Activated CD4-positive, alpha-beta T cell treated with anti-CD3 and anti-CD28 coated beads, Interleukin-2, amount 10 ng/mL, durations not matched to agents 24 days and 14 days (primary cell): ENCODE measurements at places on chromosomes 7 and 10. TPM values are rescaled to one million over a fixed set of nuclear protein-coding genes. Genes with fewer than 3 reads are reported as not detected.

Gene GNAT3
- total RNA-seq = not detected in 2 replicates

Gene PDCD11
- total RNA-seq = 103 and 105 TPM in 2 replicates

Gene VAX1
- total RNA-seq = not detected in 2 replicates

Gene HNRNPH3
- total RNA-seq = 200 and 206 TPM in 2 replicates

Gene WDFY4
- total RNA-seq = 0.05 TPM in 1 of 2 replicates, not detected in the other

GRCh38 chr7:111753968-111754367, 191.7 kb upstream of the IMMP2L start:
- H3K4me3 ChIP-seq = no peak overlapping the region
- H3K27me3 ChIP-seq = peaks cover 14% of the 10 kb centered on the region
- H3K36me3 ChIP-seq = no peaks in the 10 kb centered on the region
- H3K27ac ChIP-seq = no peak overlapping the region
- no peaks in the 10 kb centered on the region for H3K4me1 ChIP-seq
- no peak for DNase-seq

DNA sequence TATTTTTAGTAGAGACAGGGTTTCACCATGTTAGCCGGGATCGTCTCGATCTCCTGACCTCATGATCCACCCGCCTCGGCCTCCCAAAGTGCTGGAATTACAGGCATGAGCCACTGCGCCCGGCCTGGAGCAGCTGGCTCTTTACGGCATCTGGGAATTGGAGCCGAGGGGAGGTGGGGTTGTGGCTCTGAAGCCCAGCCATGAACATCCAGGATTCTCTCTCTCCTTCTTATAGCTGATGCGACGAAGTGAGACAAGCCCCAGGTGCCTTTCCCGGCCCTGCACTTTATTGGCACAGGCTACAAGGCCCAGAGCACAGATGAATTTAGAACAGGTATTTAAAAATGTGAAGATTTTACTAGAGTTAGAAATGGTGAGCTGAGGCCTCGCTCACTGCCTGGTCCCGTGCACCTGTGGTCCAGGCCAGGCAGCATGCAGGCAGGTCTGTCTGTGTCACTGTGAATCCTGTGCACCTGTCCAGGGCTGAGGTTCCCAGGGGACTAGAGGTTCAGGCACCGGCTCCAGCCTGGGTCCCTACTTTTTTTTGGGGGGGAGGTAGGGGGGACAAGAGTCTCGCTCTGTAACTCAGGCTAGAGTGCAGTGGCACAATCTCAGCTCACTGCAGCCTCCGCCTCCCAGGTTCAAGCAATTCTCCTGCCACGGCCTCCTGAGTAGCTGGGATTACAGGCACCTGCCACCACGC, 379.7 kb upstream of the FOXK1 start:
- no peaks in the 10 kb centered on the region for H3K27me3 ChIP-seq
- no peak overlapping the region for H3K4me3 ChIP-seq
- no peak overlapping the region for H3K27ac ChIP-seq
- no peaks in the 10 kb centered on the region for H3K4me1 ChIP-seq

- peak overlapping the region; percentile 38 for H3K27ac ChIP-seq
- DNase-seq = no peak
- H3K4me1 ChIP-seq = peaks cover 88% of the 10 kb centered on the region
- no peak overlapping the region for H3K4me3 ChIP-seq
Observed at GRCh38 chr10:104331208-104331838, 6.9 kb downstream of the ITPRIP start.

GRCh38 chr7:21256310-21256877, 171.5 kb upstream of the SP4 start:
- peaks cover 3% of the 10 kb centered on the region for H3K36me3 ChIP-seq
- DNase-seq = peak; percentile 73
- H3K4me1 ChIP-seq = peaks cover 8% of the 10 kb centered on the region

GRCh38 chr10:78250313-78251015, 216.8 kb downstream of the RPS24 start:
- H3K4me3 ChIP-seq = no peak overlapping the region
- peaks cover 22% of the 10 kb centered on the region for H3K4me1 ChIP-seq
- no peak for DNase-seq

DNA sequence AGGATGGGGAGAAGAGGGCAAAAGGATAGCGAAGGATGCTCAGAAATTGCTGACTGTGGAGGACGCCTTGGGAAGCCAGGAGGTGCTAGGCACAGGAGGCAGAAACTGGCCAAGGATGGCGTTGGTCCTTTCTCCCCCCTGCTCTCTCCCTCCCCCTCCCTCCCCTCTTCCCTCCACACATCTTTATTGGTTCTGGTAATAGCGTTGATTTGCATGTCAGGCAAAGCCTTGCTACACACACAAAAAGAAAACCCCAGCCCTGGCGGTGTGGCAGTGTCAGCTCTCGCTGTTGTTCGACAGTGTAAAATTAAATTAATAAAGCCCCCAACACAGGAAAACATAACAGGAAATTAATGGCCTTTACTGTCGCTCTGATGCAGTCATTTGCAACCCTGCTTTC, 47.2 kb downstream of the PAX2 start:
- H3K27ac ChIP-seq = no peak overlapping the region
- H3K4me3 ChIP-seq = no peak overlapping the region
- no peaks in the 10 kb centered on the region for H3K4me1 ChIP-seq
- DNase-seq = no peak
- H3K36me3 ChIP-seq = no peaks in the 10 kb centered on the region

DNA sequence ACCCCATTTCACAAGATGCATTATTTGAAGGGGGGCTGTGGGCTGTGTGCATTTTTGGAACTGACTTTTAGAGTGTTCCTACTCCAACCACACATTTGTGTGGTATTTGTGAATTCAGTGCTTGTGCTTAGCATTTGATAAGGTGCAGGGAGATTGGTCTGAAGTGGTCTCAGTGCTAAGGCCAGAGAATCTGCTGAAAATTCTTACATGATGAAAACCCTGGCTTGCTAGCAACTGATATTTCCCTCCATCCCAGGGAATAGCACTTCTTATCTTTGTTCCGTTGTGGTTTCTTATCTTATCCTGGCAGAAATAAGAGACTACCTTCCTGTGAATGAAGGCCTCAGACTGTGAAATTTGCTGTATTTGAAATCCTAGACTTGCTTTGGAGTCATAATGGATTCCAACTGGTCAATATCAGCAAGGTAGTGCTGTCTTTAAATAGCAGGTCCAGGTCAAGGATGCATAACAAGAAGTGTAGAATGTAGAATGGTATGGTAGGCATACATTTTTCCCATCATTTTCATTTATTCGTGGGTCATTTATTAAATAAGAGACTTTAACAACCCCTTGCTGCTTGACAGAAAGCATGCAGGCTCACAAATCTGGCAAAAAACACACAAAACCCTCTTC, 986.9 kb downstream of the REEP3 start:
- no peak overlapping the region for H3K4me3 ChIP-seq
- no peak overlapping the region for H3K27ac ChIP-seq
- no peak for DNase-seq
- H3K27me3 ChIP-seq = no peaks in the 10 kb centered on the region
- H3K36me3 ChIP-seq = no peaks in the 10 kb centered on the region
- H3K4me1 ChIP-seq = no peaks in the 10 kb centered on the region

GRCh38 chr7:131583430-131583829, 27.0 kb upstream of the PODXL start:
- no peaks in the 10 kb centered on the region for H3K4me1 ChIP-seq
- no peaks in the 10 kb centered on the region for H3K27me3 ChIP-seq
- H3K36me3 ChIP-seq = no peaks in the 10 kb centered on the region

DNA sequence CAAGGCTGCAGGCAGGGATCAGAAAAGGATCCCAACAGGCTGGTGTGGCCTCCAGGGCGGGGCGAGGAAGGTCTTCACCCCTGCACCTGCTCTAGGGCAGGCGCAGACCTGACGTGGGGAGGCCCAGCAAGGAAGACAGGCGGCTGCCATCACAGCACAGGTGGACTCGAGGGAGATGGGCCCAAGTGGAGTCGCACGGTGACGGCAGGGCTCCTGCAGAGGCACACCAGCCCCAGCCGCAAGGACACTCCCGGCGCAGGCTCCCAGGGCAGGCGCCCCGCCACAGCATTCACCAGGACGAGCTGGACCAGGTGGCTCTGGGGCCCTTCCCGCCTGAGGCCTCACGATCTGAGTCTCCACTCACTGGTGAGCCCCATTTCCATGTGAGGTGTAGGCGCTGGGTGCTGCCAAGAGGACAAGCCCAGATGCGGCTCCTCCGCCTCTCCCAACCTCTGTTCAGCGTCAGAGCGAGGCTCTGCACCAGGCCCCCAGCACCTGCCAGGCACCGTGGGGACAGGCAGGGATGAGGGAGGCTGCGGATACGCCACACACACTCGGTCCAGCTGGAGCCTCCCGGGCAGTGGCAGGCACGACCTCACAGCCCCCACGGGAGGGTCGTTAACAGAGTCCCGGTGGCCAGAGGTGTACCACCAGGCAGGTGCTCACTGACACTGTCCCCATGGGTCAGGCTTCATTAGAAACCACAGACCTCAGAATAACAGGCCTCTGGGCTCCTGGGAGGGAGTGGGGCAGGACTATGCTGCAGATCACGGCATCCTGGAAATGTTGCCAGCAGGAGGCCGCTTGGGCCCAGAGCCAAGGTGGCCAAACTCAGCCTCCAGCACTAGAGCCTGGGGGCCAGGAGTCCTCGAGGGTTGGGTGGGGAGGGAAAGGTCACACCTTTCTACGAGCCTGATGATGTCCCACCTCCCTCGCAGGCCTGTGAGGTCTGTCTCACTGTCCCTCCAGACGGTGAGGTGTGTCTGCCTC, 111.6 kb downstream of the MAD1L1 start:
- DNase-seq = no peak
- H3K4me1 ChIP-seq = peaks cover 14% of the 10 kb centered on the region
- no peak overlapping the region for H3K4me3 ChIP-seq
- H3K27me3 ChIP-seq = no peaks in the 10 kb centered on the region
- H3K36me3 ChIP-seq = peaks cover 2% of the 10 kb centered on the region
- no peak overlapping the region for H3K27ac ChIP-seq

- peaks cover 44% of the 10 kb centered on the region for H3K36me3 ChIP-seq
- H3K4me3 ChIP-seq = peak overlapping the region; percentile 49
- no peaks in the 10 kb centered on the region for H3K27me3 ChIP-seq
- H3K4me1 ChIP-seq = peaks cover 35% of the 10 kb centered on the region
- peak overlapping the region; percentile 99 for H3K27ac ChIP-seq
Observed at GRCh38 chr7:620056-620455, 100.4 kb upstream of the PDGFA start.

- H3K27me3 ChIP-seq = no peaks in the 10 kb centered on the region
- H3K27ac ChIP-seq = no peak overlapping the region
- no peak overlapping the region for H3K4me3 ChIP-seq
- no peak for DNase-seq
- peaks cover 2% of the 10 kb centered on the region for H3K4me1 ChIP-seq
Observed at GRCh38 chr7:44380189-44380830, 54.9 kb upstream of the CAMK2B start.

DNA sequence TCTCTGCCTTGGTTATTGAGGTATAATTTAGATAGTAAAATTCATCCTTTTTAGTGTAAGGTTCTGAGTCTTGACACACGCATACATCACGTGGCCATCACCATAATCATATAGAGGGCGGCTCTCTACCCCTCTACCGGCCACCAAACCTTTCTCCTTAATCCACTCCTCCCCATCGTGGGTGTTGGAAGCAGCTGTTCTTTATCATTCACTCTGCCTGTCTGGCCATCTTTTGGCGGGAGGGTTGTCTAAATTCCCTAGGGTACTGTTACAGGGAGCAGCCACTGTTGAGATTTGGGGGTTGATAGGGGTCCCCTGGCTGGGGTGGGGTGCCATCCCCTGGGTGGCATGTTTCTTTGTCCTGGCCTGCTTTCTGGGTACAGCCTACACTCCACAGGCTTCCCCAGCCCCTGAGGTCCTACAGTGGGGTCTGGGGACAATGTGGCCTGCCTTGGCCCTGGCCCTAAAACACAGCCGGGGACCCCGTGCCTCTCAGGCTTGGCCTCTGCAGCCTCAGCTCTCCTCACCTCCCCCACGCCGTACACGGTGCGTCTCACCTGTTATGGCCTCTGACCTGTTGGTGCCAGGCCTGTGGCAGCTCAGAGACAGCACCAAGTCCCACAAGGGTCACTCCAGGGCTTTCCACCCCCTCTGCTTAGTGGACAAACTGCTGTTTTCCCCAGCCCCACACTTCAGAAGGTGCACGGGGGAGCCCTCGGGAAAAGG, 17.5 kb downstream of the AMZ1 start:
- H3K4me1 ChIP-seq = peaks cover 12% of the 10 kb centered on the region
- no peak overlapping the region for H3K4me3 ChIP-seq
- DNase-seq = no peak
- H3K27ac ChIP-seq = no peak overlapping the region

DNA sequence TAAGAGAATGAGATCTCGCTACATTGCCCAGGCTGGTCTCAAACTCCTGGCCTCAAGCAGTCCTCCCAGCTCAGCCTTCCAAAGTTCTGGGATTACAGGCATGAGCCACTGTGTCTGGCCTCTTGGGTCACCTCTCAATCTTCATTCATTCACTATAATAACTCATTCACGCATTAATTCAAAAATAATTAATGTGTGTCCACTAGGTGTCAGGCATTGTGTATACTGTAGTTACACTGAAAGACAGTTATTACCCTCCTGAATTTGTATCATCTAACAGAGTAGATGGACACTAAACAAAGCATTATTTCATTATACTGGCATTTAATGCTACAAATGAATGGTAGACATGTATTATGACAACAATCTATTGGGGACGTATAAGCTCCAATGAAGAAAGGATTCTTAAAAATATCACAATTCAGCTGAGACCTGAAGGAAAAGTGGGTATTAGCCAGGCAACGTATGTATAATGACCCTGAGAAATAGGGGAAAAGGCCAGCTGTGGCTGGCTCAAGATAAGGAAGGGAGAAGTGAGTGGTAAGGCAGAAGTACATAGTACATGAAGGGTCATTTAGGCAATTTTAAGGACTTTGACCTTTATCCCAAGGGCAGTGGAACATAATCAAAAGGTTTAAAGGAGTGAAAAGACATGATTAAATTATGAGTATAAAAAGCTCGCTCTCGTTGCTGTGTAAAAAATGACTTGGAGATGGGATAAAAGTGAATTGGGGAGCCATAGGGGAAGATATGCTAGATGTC, 150.7 kb downstream of the BTAF1 start:
- no peak for DNase-seq
- no peak overlapping the region for H3K4me3 ChIP-seq
- H3K4me1 ChIP-seq = no peaks in the 10 kb centered on the region
- H3K27me3 ChIP-seq = no peaks in the 10 kb centered on the region
- H3K36me3 ChIP-seq = no peaks in the 10 kb centered on the region

- no peaks in the 10 kb centered on the region for H3K36me3 ChIP-seq
- H3K27me3 ChIP-seq = peaks cover 5% of the 10 kb centered on the region
- H3K4me3 ChIP-seq = no peak overlapping the region
- H3K4me1 ChIP-seq = no peaks in the 10 kb centered on the region
- no peak overlapping the region for H3K27ac ChIP-seq
- no peak for DNase-seq
Observed at GRCh38 chr7:27345164-27345887, 102.7 kb downstream of the EVX1 start.
